IPS DF 6.9 (cell line): ENCODE measurements at places on chromosomes 2 and 18.

GRCh38 chr2:96111823-96112500 is 4.4 kb downstream of the ADRA2B start:
- DNase-seq, result no peak

DNA sequence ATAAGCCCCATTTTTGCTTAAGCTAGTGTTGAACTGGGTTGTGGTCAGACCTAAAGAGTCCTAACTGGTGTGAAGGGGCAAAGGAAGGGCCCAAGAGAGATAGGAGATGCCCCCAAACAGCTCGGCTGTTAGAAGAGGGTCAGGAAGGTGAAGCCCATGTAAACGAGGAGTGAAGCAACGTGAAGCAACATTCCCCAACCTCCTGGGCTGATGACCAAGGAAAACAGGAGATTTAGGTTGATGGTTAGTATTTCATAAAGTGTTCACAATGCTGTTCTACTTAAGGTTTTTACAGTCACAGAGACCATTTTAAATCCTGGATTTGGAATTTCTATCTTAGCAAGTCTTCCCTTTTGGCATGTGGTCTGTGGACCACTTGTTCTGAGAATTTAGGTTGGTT is 144.0 kb upstream of the SERPINE2 start:
- DNase-seq, result no peak

DNA sequence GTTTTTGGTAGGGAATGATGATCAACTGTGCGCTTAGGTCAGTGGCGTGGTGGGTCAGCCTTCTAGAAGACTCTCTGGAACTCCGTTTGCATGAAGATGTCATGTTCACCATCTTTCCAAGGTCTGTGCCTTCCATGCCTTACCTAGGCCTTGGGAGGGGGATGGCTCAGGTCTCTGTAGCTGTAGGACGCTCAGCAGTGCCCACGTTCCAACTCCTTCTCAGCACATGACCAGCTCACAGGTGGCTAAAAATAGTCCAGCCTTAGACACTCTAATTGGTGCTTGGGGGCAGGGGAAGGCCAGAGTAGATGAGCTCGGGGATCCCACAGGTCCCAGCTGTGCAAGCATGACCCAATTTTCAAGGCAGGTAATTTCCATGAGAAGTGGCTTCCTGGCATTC is 42.3 kb upstream of the TEX51 start:
- DNase-seq, result no peak

DNA sequence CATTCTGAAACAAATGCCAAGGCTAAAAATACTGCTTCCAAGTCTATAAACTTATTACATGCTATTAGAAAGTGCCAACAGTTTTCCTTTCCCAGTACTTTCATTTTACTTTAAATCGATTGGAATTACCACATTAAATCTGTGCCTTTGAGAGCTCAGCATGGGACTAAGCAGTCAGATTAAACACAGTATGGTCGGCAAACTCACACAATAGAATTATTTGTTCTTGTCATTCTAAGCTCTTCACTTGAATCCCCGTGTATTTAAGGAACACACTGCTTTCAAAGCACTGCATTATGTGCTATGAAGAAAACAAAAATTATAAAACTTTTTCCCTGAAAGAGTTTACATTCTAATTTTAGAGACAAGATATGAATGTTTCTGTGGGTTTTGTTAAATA is 444.4 kb upstream of the SLC39A10 start:
- DNase-seq, result no peak

- no peak for DNase-seq
These were observed 78.4 kb downstream of the ARHGEF4 start for GRCh38 chr2:130915149-130915548.

DNA sequence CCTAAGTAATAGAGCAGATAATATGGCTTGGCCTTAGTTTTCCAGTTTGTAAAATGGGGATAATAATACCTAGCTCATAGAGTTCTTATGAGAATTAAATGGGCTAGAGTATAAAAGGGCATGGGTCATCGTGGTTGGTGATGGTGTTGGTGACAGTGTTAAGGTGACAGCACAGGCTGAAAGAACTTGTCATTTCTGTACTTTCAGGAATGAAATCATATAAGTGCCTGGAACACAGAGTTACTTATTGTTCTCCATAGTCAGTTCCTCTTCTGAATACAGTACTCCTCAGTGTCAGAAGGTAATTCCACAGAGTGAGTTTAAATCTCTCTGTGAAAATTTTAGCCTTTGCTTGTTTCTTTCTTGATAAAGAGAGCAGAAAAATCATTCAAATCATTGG is 42.4 kb downstream of the KIF5C start:
- DNase-seq, result no peak

GRCh38 chr2:54557601-54558187 is 101.6 kb downstream of the SPTBN1 start:
- DNase-seq, result no peak

DNA sequence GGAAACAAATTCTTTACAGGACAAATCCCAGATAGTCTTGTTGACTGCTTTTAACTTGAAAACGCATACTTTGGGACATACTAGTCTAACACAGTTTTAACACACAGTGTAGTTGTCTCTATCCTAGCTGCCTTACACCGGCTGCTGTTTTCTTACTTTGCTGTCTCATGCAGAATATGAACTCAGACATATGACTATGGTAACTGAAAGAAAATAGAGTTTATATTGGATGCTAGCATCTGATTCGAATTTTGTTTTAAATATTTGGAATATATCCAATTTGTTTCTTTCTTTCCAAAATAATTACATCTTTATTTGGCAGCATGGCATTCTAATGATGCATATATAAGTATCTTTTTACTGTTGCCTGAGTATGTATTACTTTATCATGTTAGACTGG is 69.8 kb downstream of the ANKRD12 start:
- DNase-seq, result no peak

DNA sequence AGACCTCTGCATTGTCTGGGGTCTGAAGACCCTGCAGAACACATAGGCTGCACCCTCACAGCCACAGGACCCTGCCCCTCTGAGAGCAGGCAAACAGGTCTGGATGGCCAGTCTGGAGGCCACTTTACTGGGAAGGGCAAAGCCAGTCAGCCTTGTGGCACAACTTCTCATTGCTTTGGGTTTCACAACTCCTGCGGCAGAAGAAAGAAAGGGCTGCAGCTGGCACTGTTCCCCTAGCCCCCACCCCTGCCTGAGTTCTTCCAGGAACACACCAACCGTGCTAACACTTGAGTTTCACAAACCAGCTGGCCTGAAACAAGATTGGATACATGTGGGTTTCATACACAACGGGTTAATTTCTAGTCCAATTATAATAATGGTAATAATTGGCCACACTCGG is 276.5 kb upstream of the MGAT5 start:
- DNase-seq, result no peak

DNA sequence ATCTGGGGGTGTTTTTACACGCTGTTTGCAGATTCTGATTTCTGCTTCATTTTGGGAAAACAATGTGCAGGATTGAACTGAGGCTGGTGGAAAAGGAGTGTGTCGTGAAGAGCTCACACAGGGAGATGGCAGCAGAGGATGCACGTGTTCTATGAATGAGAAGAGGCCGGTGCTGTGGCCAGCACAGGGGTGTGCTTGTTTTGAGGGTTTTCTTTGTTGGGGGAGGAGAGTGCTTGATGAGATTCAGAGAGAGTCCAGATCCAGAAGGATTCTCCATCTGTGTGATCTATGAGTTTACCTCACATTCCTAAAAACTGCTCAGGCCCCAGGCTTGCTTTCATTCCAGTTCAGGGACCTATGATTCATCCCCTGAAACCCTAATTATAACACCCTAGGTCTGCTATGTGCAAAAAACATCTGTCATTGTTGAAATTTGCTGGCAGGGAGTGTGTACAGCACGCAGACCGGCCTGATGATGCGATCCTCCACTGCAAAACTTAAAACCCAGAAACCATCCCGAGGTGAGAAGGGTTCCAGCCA is 12.1 kb downstream of the TGFA start:
- DNase-seq, result no peak

- no peak for DNase-seq
These were observed 45.3 kb upstream of the SPAG16 start for GRCh38 chr2:213238753-213239495.

DNA sequence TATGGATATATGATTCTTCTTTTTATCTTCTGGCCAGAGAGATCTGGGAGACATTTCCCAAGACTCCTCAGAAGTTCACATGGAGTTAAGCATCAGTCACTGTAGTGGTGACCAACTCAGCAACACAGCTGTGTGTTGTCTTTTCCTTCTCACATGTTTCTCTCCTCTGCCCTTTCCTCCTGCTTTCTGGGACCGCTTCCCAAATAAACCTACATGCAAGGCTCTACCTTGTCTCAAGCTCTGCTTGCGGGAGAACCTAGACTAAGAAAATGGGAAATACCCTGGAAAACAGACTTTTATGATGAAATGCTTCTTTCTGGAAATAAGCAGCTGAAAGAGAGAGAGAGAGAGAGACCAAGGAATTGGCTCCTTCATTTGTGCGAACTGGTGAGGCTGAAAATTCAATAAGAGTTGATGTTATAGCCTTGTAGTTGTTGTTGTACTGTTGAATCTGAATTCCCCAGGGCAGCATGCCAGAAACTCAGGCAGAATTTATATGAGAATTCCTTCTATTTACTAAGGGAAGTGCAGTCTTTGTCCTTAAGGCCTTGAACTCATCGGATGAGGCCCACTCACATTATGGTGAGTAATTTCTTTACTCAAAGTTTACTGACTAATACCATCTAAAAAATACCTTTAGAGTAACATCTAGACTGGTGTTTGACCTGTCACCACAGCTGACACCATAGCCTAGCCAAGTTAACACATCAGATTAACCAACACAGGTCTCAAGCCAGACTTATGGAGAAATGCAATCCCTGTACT is 22.7 kb upstream of the DSC1 start:
- no peak for DNase-seq

DNA sequence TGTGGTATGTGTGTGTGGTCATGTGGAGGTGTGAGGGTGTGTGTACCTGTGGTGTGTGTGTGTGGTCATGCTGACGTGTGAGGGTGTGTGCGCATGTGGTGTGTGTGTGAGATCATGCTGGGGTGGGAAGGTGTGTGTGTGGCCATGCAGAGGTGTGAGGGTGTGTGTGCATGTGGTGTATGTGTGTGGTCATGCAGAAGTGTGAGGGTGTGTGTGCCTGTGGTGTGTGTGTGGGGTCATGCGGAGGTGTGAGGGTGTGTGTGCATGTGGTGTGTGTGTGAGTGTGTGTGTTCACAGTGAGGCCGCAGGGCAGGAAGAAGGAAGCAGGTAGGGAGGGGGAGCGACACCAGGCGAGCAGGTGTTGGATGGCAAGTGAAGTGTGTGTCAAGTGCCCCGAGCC is 259.0 kb downstream of the LOXHD1 start:
- no peak for DNase-seq

DNA sequence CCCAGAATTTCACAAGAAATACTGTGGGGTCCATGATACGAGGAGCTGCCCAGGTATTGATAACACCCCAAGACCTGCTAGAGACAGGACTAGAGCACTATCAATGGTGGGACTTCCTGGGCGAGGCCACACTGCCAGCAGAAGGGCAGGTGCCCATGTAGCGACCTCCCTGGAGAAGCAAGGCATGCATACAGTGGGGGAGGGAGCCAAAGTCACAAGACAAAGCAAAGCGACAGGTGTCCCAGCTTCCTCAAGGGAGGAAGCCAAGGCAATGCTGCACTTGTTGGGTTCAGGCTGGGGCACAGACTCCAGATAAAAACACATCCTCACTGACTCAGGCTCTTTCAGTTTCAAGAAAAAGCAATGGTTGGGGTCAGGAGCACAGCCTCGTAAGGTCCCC is 7.5 kb downstream of the CD207 start:
- no peak for DNase-seq
